Hematopoietic multipotent progenitor cell treated with erythropoietin and hydrocortisone succinate and interleukin-3 and kit ligand, for 15 days (in vitro differentiated cells): ENCODE measurements at places on chromosomes 5 and 9.
A peak's percentile ranks its signal among the peaks of the same experiment; 100 is the strongest.

GRCh38 chr5:132023258-132024116 lies 12.0 kb upstream of the ACSL6 start:
- DNase-seq = no peak

DNA sequence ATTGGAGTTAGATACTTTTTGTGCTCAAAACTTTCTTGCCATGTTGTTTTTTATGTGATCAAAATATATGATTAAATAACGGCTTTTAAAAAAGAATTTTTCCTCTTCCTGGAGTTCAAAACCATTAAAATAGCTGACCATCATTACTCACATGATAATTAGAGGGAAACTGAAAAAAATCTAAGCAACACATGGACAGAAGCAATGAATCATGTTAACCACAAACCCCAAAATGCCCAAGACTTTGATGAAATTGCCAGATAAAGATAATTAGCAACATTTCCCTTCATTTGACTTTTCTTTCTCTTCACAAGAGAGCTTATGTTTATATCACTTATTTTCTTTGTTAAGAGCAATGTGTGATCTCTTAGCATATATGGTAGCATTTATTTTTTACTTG lies 1294.2 kb downstream of the EFNA5 start:
- no peak for DNase-seq

GRCh38 chr9:34663303-34663605 lies 797 bp upstream of the CCL27 start:
- no peak for DNase-seq

DNA sequence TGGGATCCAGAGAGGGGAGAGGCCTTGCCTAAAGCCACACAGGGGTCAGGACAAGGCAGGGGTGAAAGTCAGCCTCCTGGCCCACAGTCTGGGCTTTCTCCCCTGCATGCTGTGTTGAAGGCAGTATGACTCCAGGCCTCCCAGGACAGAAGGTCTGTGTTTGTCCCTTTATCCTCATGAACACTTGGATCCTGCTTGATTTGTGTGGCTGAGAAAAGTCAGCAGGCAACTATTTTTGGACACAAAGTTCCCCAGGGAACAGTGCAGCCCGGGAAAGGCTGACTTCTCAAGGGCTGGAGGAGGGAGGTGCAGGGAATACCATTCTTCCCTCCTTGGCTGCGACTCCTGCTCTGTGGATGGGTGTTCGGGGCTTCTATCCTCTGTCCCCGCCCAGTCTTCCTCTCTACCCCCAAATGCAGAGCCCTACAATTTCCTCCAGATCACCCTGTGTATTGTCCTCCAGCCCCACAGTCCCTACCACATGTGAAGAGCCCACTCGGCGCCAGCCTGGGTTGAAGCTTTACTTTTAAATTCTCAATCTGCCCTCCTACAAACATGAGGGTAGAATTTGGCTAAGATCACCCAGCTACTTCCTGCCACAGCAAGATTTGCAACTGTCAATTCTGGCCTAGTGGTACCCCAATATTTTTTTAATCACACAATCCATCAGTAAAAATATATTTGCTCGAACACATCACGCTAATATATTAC lies 4.1 kb downstream of the AKNA start:
- DNase-seq = no peak

DNA sequence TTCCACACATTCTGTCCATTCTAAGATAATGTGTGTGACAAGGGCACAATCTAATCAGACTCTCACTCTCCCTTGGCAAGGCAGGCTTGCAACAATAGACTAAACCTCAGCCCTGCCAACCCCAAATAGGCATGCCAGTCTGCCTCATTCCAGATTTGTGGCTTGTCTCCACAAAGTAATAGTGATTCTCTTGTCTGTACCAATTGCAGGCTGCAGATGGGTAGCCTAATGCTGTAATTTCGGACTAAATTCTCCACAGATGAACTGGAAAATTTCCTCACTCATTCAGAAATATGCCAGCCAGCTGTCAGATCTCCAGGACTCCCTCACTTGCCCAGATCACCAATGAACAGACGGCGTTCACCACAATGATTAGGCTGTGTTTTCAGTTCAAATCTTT lies 413.6 kb downstream of the ELAVL2 start:
- DNase-seq = no peak

- no peak for DNase-seq
These were observed 56.8 kb downstream of the MTREX start for GRCh38 chr5:55364537-55365055.

GRCh38 chr9:92147030-92147851 lies 32.0 kb upstream of the SPTLC1 start:
- peak; percentile 20 for DNase-seq

DNA sequence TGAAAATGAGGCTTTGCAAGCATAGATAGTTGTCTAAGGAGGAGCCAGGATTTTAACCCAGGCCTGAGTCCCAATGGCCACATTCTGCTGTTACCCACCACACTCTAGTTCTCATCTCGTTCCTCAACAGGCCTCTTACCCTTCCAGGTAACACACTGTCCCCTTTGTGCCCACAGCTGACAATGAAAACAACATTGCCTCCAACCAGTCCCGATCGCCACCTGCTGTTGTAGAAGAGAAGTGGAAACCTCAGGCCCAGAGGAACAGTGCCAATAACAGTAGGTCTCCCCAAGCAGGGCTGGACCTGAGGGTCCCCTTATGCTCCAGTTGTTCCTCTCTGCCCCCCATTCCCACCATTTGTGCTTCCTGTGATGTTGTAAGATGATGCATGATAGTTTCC lies 30.4 kb downstream of the AMBP start:
- DNase-seq = no peak

GRCh38 chr9:78860801-78861475 lies 564.0 kb downstream of the PSAT1 start:
- DNase-seq = no peak

DNA sequence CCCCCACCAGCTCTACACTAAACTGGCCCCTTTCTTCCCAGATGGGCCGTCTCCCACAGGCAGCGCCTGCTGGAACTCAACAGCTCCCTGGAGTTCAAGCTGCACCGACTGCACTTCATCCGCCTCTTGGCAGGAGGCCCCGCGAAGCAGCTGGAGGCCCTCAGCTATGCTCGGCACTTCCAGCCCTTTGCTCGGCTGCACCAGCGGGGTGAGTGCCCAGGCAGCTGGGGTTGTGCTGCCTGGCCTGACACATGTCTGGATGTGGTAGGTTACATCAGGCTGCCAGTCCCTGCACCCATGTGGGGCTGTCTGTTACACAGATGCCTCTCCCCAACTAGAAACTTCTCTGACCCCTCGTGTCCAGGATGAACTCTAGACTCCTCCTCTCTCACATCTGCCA lies 9.8 kb downstream of the NHP2 start:
- DNase-seq = no peak

- no peak for DNase-seq
These were observed 370.8 kb upstream of the PTGER4 start for GRCh38 chr5:40308867-40309266.

DNA sequence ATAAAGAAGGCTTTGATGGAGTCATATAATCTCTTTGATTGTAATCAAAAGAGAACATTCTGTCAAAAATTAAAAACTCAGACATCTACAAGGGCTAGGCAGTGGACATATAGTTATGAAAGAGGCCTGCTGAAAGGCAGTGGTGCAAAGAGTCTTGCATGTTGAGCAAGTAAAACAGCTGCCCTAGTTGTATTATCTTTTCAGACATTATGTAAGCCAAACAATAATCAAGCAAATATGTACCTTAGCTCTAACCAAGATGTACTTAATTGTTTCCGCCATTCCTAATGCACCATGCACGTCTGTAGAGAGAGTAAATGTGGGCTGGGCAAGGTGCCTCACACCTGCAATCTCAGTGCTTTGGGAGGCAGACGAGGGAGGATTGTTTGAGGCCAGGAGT lies 14.3 kb downstream of the GAPT start:
- DNase-seq = no peak

DNA sequence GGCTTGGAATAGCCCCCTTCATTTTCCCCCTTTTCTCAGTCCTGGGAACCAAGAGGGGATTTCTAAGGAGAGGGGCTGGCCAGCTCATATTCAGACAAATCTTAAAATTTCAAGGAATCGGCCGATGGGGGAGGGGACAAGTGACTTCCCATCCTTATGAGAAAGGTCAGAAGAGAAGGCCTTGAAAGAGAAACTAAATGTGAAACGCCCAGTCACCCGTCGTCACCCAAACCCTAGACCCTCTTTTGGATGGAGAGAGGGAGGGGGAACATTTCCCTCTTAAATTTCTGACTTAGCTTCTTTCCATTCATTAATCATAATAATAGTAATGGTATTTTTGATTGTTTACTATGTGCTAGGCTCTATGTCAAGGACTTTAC lies 850 bp upstream of the CCL19 start:
- no peak for DNase-seq

DNA sequence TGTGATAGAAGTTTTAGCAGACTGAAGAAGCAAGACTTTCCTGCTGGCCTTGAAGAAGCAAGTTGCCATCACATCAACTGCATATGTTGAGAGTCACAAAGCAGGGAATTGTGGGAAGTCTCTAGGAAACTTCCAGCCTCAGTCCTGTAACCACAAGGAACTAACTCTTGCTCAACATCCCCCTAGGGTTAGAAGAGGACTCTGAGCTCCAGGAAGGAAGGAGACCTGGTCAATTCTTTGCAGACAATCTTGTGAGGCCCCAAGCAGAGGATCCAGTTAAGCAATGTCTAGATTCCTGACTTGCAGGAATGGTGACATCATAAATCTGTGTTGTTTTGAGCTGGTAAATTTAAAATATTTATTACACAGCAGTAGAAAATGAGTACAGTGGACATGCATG lies 18.6 kb upstream of the ZNF366 start:
- no peak for DNase-seq

DNA sequence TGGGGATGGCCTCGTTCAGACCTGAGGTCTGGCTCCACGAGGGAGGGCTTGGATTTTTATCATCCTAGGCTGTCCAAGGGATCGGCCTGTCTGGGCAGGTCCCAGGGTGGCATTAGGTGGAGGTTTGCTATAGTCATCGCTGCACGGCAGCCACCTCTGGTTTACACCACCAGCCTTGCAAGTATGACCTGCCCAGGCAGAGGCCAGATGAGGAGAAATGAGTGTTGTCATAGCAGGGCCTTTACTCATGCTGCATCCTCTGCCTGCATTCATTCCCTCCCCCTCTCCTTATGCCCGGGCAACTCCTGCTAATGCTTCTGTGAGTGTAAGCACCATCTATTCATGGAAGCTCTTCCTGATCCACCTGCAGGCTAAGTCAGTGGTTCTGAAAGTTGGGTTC lies 15.3 kb upstream of the NDST1 start:
- no peak for DNase-seq

GRCh38 chr9:132472199-132472598 lies 62.2 kb downstream of the CFAP77 start:
- no peak for DNase-seq

GRCh38 chr5:148740966-148741742 lies 85.3 kb upstream of the ADRB2 start:
- DNase-seq = peak; percentile 27

- DNase-seq = no peak
These were observed 13.9 kb downstream of the MROH2B start for GRCh38 chr5:41057231-41057630.

DNA sequence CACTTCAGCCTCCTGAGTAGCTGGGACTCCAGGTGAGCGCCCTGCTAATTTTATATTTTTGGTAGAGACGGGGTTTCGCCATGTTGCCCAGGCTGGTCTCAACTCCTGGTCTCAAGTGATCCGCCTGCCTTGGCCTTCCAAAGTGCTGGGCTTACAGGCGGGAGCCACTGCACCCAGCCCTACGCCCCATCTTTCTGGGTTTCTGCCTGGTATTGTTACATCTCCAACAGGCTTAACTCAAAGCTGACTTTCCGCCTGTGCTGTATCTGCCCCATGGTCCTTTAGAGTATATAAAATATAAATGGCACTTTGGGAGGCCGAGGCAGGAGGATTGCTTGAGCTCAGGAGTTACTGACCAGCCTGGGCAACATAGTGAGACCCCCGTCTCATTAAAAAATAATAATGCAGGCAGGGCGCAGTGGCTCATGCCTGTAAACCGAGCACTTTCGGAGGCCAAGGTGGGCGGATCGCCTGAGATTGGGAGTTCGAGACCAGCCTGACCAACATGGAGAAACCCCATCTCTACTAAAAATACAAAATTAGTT lies 36.5 kb upstream of the GLDC start:
- no peak for DNase-seq

DNA sequence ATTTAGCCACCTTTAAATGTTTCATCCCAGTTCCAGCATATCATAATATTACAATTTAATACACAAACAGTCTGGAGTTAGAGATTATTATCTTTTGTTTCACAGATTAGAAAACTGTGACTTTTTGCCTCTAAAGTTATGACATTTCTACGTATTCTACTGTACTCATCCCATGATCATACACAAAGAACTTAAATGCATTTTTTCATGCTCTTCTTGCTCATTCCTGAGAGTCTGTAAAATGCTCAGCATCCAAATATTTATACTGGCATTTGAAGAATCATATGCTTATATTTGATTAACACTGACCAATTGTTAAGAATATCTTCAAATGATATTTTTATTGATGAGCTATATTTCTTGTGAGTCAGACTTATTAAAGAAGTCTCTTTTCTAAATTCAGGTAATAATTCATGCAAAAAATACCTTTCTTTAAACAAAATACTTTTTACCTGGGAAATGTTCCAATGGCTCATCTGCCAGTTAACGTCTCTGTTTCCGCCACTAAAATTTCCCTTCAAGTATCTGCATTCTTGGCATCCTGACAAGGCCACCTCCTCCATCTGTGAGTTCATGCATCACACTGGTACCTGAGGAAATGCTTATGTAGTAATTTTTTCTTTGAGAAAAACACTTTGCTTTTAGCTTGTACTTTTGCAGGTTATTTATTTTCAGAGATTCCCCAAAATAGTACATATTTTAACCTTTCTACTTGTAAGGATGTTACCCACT lies 139.6 kb upstream of the RASA1 start:
- no peak for DNase-seq

GRCh38 chr5:14305045-14305444 lies 161.9 kb downstream of the TRIO start:
- no peak for DNase-seq

DNA sequence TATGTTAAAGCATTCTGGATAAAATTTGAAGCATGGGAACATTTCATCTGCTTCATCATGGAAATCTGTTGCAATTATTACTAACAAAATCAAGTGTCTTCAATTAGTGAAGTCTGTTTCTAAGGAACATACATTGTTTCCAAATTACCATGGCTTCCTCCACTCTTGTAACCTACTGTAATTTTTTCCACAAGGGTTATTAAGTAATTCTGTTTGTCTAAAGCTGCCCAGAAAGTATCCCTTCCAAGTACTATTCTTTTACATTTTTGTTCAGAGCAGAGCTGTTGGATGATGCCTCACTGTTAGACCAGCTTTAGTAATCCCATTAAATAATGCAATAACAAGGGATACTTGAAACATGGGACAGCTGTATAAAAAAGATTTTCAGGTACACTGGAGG lies 483.5 kb upstream of the CD180 start:
- DNase-seq = no peak

GRCh38 chr9:12666813-12667212 lies 26.4 kb upstream of the TYRP1 start:
- DNase-seq = no peak

GRCh38 chr5:91059409-91059808 lies 323.7 kb downstream of the ARRDC3 start:
- no peak for DNase-seq
